ENCODE measurements at places on chromosomes 11 and 22.
A peak's percentile ranks its signal among the peaks of the same experiment; 100 is the strongest.

GRCh38 chr11:71204748-71205664, 47.4 kb downstream of the SHANK2 start:
- no peak for DNase-seq

GRCh38 chr11:18010121-18010670, 2.7 kb downstream of the SERGEF start:
- no peak for DNase-seq

DNA sequence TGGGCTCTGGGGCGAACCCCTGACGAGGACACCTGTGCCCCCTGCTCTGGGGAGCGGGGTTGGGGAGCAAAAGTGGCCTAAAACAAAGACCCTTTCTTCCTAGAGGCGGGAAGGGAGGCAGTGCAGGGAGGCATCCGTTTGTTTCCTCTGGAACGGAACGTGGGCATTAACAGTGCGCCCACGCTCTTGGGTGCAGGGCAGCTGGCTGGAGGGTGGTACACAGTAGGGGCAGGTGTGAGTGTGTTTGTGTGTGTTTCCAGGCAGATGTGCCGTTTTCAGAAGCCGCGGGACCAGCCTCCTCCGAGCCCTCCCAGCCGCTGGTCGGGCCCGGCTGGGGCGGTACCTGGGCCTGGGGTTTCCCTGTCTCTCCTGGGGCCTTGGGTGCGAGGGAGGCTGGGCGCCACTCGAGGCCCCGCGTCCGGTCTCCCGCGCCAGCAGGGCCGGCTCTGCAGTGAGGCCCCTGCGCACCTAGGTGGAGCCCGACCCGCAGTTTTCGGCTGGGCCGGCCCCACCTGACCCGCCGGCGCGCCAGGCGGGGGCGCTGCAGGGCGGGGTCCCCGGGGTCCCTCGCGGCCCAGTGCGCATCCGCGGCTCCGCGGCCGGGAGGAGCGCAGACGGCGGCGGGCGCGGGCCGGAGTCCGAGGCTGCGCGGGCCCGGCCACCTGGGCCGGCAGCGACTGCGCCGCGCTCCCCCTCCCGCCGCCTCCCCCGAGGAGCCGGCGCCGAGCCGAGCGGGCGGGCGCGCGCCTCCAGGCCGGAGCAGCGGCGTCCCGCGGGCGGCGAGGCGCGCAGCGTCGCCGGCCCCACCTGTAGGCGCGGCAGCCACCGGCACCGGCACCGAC, 1252.7 kb downstream of the BRD1 start:
- DNase-seq, result peak; percentile 57

DNA sequence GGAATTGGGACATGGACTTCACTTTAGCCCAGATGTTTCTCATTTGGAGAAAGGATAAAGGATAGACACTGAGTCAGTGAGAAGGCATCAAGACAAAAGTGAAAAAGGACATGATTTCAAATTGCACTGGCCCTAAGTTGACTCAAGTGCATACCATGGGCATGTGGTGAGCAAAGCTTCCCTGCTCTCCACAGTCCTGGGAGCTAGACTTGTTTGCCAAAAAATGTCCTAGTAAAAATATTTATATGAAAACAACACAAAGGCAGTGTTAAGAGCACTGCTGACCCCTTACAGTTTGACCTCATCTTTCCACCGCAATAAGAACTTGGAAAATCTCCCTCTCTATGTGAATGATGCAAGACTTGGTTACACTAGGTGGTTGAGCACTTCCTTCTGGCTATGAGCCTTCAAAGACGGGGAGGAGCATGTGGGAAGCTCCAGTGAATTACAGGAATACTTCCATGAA, 46.5 kb upstream of the FIBIN start:
- DNase-seq, result no peak

- DNase-seq, result no peak
Observed at GRCh38 chr11:133828871-133829270, 16.4 kb downstream of the SPATA19 start.

- DNase-seq, result no peak
Observed at GRCh38 chr22:40635043-40635939, 1.2 kb downstream of the MRTFA start.

GRCh38 chr11:46640036-46640788, 22.9 kb downstream of the ATG13 start:
- no peak for DNase-seq

DNA sequence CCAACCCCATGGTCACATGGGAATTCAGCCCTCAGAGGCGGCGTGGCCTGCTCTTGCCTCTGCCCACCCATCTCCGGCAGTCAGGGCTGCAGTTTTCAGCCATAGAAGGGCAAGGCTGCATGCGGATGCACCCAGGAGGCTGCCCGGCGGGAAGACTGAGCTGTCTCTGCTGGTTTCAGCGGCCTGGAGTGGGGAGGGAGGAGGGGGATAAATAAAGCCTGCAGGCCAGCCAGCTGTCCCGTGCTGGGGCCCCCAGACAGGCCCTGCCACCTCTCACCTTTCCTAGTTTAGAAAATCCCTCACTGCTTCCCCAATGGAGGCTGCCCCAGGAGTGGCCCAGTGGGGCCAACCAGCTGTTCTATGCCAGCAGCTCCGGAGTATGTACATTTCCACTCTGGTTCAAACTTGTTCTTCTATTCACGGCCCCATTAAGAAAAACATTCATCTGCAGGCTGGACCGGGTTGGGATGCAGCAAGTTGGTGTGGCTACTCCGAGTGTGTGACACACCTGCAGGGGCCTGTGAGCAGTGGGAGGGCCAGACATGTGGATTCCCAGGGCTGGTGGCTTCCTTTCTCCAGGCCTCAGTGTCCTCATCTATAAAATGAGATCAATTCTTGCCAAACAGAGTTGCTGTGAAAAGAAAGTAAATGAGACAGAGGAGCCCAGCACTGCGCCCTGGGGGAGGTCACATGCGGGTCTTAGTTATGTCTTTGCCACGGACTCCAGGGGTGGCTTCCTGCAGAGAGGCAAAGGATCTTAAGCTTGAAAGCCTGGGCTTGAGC, 5.0 kb downstream of the MICALL1 start:
- no peak for DNase-seq

DNA sequence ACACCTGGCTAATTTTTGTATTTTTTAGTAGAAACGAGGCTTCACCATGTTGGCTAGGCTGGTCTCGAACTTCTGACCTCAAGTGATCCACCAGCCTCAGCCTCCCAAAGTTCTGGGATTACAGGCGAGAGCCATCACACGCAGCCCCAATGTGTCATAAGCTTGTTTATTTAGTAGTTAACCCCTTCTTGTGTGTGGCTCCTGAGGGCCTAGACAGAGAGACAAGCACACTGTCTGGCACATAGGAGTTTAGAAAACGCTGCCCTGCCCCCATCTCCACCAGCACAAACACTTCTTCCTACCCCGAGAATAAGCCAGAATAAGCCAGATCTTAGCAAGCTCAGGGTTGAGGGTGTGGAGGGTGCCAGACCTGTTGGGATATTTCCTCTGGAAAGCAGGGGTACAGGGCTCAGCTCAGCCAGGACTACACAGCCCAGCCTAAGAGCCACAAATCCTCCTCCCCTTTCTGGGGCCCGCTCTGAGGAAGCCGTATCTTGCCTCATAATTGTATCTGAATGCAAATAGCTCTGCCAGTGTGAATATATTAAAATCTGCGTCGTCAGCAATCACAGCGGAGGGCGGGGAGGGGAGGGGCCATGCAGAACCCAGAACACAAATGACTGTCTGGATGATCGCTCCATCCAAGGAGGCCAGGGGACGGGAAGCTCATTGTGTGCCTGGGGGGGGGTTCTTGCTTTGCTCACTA, 247.3 kb downstream of the MN1 start:
- DNase-seq, result no peak

DNA sequence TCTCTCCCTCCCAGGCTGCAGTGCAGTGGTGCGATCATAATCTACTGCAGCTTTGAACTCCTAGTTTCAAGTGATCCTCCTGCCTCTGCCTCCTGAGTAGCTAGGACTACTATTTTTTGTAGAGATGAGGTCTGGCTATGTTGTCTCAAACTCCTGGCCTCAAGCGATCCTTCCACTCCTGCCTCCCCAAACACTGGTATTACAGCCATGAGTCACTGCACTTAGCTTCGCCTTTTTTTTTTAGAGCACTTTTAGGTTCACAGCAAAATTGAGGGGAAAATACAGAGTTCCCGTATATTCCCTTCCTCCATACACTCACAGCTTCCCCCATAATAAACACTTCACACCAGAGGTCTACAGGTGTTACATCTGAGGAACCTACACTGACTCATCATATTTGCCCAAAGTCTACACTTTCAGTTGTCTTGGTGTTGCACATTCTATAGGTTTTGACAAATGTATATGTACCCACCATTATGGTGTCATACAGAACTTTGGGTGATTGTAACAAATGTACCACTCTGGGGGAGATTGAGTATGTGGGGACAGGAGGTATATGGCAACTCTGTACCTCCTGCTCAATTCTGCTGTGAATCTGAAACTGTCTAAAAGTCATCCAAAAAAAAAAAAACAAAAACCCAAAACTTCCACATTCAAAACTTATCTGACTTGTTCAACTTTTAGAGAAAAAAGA, 11.3 kb upstream of the SLC37A4 start:
- no peak for DNase-seq

DNA sequence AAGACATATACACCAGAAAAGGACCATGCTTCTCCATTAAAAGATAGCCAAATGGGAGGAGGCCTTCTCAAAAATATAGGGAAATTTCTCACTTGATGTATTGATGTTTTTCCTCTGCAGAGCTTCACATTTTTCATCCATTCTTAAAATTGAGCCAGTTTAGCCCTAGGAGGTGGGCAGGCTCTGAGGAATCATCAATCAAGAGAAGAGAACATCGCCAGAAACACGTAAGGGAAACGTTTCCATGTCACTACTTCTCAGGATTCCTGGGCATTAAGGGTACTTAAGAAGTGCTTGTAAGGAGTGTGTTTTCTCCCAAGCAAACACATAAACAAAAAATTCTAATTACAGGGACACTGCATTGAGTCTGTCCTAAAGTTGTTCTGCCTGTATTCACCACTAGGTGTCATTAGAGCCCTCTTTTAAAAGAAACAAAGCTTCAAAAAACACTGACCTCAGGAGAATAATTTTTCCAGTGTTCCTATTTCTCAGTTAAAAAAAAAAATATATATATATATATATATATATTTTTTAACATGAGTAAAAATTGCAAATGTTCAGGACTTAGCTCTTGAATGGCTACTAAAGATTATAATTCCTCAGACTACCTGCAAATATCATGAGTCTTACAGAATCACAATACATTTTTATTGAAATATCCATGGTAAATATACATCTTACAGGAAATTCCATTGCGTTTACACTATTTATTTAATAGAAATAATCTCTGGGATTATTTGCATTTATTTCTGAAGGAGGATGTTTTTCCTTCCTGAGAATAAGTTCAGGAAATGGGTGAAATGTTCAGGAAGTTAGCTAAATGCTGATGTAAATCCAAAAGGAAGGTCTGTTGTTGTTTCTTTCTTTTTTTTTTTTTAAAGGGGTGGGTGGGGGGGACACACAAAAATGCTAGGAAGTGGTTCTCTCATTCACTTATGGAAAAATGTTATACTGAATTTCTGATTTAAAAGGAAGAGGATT, 16.0 kb downstream of the FZD4 start:
- no peak for DNase-seq

- no peak for DNase-seq
Observed at GRCh38 chr11:123405123-123405592, 24.9 kb upstream of the GRAMD1B start.

DNA sequence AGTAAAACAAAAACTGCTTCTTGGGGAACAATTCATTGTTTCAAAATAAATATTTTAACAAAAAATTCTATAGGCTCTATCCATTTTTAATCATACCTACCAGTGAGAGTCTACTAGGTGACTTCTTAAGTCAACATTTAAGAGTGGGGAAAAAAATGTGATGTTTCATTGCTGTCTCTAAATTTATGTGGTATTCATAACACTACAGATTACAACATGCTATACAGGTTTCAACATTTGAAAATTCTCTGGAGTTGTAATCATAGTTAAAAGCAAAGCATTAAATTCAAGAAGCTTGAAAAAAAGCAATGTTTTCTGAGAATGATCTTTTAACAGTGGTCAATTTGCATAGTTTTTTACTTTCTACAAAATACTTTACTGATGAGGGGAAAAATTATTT, 18.3 kb downstream of the SBF2 start:
- DNase-seq, result no peak

DNA sequence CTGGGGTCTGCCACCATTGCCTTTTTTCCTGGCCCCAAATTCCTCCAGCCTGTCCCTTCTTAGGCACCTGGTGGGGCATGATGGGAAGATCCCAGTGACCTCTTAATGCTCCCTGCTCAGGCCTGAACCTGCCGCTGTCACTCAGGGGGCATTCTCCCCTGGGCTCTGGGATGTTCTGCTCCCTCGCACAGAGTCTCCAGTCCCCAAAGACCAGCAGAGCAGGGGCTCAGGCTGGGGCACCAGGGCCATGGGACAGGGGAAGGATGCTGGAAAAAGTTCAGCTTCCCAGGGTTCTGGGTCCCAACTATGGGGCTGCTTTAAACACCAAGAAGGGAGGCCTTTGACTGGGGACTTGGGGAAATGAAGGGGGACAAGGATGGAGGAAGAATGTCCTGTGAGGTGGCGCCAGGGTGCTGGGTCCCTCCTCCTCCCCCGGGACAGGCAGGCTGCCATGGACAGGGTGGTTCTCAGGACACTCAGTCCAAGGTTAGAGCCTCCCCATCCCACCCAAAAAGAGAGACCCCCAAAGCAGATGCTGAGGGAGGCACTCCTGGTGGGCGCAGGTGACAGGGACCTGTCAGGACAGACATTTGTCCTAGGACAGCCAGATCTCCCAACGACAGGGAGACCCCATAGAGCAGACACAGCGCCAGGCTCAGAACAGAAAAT, 30.8 kb downstream of the IGLL5 start:
- no peak for DNase-seq

DNA sequence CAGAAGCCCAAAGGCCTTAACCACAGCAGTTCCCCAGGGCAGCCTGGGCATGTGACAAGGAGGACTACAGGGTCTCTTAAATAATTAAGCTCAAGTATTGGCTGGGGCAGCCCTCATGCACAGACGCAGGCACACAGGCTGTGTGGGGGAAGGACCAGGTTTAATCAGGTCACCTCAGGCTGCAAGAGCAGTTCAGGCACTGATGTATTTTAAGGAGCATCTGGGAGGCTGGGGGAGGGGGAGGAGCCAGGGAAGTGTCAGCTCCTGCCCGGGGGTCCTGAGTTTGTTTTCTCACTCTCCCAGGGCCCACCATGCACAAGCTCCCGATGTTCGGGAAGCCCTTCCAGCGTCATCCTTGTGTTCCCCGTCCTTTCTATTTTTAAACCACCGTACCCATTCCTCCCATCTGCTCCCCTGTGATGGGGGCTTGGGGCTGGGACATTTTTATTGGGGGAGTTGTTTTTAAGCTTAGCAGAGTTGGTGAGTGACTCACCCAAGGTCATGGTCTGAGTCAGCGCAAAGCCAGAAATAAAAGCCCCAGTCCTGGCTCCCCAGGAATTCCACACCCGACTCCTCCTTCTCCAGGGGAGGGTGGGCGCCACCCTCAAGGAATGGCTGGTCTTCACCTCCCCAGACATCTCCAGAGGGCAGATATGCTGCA, 2.4 kb downstream of the CSDC2 start:
- no peak for DNase-seq
